ENCODE measurements at places on chromosomes 2 and 18.

DNA sequence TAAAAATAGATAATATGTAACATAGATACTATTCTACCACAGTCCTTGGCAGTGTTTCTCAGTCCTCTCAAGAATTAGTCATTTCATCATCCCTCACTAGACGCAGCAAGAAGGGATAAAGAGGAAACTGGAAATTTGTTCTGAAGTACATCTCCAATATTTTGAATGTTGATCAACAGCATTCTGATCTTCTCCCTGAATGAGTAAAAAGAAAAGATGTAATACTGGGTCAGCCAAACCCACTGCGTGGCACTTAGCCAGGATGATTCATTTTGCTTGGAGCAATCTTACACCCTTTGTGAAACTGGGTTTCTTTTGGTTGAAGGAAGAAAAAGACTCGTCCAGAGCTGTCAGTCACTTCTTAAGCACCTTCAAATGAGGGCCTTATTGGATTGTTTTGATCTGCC, 54.1 kb downstream of the TAF1B start:
- DNase-seq = no peak

DNA sequence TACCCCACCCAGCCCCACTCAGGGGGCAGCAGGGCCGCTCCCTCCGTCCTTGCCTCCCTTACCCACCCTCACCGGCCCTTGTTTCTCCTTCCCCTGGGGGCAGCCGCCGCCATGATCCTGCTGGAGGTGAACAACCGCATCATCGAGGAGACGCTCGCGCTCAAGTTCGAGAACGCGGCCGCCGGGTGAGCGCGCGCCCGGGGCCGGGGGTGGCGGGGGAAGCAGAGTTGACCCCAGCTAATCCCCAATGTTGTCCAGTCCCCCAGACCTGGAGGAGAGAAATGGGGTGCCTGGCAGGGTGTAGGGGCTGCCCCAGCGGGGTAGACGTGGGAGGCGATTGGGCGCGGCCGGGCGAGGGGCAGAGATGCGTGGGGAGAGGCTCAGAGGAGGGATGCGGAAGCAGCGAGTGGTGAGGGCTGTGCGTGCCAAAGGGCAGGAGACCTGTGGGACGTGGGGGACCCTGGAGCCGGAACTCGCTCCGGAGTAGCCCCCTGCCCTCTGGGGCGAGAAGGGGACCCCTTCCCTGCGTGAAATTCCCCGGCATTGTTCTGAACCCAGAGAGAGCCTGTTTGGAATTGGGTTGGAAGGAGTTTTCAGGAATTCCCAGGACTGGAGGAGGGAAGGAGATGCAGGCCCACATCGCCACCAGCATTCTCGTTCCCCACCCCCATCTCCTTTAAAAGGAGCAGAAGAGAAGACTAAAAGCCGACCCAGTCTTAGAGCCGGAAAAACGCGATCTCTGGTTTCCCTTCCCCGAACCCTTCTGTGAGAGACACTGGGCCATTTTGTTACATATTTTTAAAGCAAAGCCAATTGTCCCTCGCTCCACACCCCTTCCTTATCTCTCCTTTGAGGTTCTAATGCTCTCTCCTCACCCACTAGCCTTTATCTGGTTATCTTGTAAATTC, 625 bp downstream of the ARPC2 start:
- DNase-seq = no peak

DNA sequence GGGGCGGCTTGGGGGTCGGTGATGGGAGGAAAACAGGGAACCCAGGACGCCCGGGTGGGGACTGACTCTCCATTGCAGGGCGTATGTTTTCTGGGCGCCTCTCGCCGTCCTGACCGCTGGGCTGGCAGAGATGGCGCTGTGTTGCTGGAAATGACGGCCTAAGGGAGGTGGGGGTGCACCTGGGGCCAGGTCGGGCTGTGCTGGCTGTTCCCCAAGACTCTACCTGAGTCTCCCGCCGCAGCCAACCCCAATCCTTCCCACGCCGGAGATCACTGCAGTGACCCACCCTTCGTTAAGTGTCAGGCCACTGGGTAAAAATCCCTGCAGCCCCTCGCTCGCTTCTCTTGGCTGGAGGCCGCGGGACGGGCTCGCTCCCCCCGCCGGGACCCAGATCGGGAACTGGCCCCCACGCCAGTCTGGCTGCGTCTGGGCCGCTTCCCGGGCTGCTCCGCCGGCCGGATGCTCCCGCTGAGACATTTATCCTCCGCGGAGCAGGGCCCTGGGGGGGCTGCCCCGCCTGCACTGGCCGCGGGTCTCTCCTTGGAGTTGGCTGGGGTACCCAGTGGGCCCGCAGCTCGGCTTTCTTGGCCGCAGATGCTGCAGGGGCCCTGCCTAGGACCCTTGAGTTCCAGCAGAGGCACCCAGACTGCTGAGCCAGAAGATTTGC, 7.8 kb upstream of the ARMC9 start:
- DNase-seq = no peak

GRCh38 chr18:59052965-59053820, 86.5 kb upstream of the SEC11C start:
- no peak for DNase-seq

GRCh38 chr2:29113891-29114321, 1.3 kb upstream of the CLIP4 start:
- no peak for DNase-seq

- DNase-seq = no peak
Observed at GRCh38 chr18:62109676-62110075, 77.2 kb downstream of the PIGN start.

DNA sequence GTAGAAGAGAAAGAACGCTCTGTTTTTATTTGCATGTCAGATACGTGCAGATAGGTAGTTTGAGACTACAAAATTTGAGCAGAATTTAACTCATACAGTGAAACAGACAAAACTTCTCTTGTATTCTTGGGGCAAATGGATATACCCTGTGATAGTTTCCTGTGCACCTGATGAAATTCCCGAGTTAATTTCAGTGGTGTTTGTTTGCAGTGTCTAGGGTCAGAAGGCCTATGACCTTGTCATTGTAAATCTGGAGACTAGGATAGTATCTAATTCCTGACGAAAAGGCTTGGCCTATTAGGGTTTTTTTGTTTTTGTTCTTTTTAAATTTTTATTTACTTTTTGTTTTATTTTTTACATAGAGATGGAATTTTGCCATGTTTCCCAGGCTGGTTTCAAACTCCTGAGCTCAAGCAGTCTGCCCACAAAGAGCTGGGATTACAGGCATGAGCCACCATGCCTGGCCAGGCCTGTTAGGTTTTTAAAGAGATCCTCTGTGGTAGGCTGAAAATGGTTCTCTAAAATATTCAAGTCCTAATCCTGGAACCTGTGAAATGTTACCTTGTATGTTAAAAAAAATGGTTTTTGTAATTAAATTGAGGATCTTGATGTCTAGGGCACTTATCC, 17.6 kb downstream of the LCLAT1 start:
- no peak for DNase-seq
